HFFc6 (cell line): ENCODE measurements at places on chromosomes 16 and 17. TPM values are rescaled to one million over a fixed set of nuclear protein-coding genes. Genes with fewer than 3 reads are reported as not detected.

Gene WFDC1
- total RNA-seq: 3.4 to 36.2 TPM (median 21.2 TPM) in 3 replicates

Gene TNP2
- not detected in 3 replicates for total RNA-seq

Gene HEATR9
- total RNA-seq: not detected in 3 replicates

Gene HIGD1B
- not detected in 2 replicates for total RNA-seq

Gene SLC16A11
- total RNA-seq: not detected in 3 replicates

Gene IRF8
- total RNA-seq: not detected in 3 replicates

Gene PRDM7
- total RNA-seq: not detected in 3 replicates

Gene ATP6V0A1
- 34.7 to 56.7 TPM (median 39.6 TPM) in 3 replicates for total RNA-seq

Gene CCDC200
- total RNA-seq: not detected in 2 replicates

DNA sequence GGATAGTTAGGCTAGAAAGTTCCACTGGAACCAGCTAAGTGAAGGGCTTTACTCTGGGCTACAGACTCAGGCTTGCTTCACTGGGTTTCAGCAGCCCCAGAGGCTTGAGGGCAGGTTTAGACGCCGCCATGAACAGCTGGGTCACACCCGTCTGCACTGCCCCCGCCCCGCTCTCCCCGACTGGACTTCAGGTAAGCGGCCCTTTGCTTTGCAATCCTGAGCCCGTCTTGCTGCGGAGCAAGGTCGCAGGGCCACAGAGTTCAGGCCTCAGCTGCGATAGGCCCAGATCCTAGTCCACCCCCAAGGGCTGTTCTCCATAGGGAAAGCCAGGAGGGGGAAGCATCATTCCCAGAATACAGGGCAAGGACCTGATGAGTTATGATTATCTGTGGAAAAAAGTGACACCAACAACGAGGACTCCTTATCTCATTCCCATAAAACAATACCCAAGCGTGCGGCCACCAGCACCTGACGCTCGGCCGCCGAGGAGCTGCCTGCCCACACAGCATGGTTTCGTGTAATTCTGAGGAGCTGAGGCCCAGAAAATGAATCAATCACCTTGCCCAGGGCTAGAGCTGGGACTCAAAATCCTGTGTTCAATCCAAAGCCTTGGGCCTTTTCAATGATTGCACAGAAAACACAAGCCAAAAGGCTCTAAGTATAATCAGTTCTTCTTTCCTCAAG, 20.4 kb downstream of the MEAK7 start:
- no peak for DNase-seq

- no peak for DNase-seq
Measured at GRCh38 chr16:67327743-67328142, 1.1 kb downstream of the LRRC36 start.

DNA sequence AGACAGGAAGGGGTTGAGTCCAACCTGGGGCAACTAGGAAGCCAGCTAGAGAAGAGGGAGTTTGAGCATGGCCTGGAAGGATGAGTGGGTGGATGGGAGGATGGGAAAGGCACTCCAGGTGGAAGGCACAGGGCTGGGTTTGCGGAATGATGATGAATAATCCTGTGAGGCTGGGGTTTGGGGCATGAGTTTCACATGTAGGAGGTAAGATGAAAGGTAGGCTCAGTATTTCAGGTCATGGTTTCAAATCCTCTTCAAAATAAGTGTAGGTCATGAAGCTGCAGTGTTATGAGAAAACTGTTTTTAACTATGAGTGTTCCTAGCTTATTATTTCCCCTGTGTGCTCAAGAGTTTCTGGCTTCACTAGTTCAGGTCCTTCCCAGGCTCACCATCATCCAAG, 130.3 kb downstream of the SKAP1 start:
- no peak for DNase-seq

DNA sequence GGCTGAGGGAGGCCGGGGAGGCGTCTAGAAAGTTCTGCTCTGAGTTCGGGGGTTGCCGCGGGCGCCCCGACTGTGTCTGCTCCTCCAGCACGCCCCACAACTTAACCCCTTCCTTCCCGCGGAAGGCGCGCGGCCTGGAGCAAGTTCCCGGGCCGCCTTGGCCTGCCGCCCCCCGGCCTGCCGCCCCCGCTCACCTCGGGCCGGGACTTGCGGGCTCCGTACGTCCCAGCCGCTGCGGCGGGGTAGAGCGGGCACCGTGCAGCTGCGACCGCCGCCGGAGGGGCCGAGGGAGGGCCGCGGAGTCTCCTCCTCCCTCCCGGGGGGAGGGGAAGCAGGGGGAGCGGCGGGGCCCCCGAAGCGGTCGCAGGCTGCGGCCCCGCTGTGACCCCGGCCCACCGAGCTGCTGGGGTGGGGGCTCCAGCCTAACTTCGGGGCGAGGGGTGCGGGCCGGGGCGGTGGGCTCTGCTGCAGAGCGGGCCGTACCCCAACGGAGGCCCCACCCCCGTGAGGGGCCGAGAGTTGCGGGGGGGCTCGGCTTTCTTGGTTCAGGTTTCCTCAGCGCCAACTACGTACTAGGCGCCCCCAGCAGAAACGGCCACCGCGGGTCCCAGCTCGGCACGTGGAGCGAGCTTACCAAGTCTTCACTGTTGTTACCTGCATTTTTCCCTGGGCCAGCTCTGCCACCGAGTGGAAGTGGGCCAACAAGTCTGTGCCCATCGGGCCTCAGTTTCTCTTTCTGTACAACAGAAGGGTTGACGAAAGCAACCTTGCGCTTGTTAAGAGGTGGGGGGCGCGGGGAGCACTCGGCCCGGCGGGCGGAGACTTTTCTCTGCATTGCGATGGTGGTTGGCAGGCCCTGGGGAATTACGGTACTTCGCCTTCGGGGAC, at the start of gene CCDC102A:
TSS of gene CCDC102A (minus strand) at position 266 of the 888 bp plus-strand sequence. CDS start 7,394 bp downstream, outside the sequence.
- no peak for DNase-seq

- DNase-seq: no peak
Measured at GRCh38 chr17:66386498-66387351, 84.3 kb downstream of the PRKCA start.

GRCh38 chr17:71527311-71527710, 593.5 kb upstream of the SOX9 start:
- DNase-seq: no peak

GRCh38 chr16:46961373-46962353, 11.8 kb downstream of the DNAJA2 start:
- DNase-seq: peak; percentile 29

- peak; percentile 96 for DNase-seq
Measured at GRCh38 chr16:66618588-66619375, 14.3 kb downstream of the CMTM3 start.

DNA sequence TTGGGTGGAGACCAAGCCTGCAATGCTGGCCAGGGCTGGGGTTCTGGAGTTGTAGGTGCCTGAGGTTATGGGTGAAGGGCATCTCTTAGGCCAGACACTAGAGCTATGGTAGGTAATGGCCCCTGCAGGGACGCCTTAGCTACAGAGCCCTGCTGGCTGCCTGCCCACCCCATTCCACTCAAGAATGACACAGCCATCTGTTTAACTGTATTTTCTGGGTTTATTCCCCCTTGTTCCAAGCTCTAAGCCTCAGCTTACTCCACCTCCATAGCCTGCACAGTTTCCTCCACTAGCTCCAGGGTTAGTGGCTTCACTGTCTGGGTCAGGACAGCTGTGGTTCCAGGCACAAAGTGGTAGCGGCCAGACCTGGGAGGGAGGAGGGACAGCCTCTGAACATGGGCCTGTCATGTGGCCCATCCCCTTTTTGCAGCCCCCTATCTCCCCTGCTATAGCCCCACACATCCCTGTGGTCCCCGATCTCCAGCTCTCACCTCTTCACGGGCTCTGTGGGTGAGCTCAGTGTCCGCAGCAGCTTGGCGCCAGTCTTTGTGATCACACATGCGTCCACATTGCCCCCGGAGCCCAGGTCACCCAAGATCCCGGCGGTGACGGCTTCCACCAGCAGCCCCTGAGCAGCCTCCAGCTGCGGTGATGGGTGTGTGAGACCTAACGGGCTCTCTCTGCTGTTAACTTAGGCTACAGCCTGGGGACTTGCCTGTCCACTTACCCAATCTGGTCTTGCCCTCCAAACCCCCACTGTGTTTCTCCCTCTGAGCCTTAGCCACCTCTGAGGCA, 2.1 kb downstream of the PSMB10 start:
- DNase-seq: no peak

DNA sequence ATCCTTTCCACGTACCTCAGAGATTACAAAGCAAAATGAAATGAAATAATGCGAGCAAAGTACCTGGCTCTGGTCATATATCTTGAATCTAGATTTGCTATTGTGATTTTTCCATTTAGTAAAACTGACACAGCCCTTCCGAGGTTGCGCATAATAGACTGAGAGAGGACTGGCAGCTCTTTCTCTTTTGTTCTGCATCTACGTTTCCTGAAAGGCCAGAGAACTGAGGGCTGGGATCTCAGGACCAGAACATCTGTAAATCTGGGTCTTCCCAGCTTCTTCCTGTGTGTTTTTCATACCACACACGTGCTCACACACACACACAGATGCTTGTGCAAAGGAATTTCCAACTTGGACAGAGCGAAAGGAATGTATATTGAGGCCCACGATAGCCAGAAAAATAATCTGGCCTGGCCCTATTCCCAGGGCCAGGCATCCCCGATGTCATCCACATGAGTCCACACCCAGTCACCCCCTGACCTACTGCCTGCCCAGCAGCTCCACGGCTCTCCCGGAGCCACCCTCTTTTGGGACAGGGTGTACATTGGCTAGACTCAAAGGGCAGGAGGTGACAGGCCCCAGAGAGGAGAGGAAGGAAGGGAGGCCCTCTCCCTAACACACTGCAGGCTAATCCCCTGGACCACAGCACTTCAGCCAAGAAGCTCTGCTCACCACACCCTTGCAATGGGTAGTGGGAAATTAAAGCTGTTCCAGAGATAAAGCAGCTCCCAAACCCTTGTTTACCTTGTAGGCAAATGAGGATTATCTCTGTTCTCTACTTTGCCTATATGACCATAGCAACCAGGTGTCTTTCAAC, 41.8 kb downstream of the NOL11 start:
- DNase-seq: peak; percentile 12

DNA sequence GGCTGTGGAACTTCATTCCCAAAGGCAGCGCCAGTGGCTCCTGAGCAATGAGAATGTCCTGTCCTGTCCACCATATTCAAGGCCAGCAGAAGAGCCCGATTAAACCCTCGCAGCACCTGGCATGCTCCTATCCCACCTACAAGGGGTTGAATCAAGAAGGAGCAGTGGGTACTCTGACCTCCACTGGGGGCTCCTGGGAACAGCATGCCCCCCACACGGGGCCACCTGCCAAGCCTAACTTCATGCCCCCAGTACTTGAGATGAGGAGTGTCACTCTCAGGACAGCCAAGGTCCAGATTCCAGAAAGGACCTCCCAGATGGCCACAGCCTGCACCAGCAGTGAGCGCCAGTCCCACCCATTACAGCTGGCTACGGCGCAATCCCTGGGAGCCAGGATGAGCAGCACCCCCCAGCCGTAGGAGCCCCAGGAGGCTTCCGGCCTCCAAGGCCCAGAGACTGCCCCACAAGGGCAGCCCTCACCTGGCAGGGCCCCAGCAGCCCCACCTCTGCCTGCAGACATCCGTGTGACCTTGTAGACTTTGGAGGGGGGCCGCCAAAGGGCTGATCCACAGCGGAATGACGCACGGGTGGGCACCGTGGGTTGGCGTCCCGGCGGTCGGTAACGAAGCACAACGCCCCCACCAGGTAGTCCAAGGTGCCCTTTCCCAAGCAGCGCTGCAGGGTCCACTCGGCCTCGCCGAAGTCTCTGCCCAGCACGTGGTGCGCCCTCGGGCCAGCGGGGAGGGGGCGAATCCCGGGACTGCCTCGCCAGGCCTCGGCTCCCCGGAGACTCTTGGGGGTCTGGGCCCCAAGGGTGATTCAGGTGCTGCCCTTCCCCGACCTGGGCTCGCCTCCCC, 1.0 kb upstream of the MPDU1 start:
- DNase-seq: no peak

GRCh38 chr17:27635275-27635823, 4.4 kb downstream of the LGALS9 start:
- no peak for DNase-seq

- DNase-seq: no peak
Measured at GRCh38 chr16:2859686-2860265, 1.8 kb upstream of the PRSS22 start.

GRCh38 chr17:79750650-79751545, 20.2 kb downstream of the ENPP7 start:
- DNase-seq: no peak

DNA sequence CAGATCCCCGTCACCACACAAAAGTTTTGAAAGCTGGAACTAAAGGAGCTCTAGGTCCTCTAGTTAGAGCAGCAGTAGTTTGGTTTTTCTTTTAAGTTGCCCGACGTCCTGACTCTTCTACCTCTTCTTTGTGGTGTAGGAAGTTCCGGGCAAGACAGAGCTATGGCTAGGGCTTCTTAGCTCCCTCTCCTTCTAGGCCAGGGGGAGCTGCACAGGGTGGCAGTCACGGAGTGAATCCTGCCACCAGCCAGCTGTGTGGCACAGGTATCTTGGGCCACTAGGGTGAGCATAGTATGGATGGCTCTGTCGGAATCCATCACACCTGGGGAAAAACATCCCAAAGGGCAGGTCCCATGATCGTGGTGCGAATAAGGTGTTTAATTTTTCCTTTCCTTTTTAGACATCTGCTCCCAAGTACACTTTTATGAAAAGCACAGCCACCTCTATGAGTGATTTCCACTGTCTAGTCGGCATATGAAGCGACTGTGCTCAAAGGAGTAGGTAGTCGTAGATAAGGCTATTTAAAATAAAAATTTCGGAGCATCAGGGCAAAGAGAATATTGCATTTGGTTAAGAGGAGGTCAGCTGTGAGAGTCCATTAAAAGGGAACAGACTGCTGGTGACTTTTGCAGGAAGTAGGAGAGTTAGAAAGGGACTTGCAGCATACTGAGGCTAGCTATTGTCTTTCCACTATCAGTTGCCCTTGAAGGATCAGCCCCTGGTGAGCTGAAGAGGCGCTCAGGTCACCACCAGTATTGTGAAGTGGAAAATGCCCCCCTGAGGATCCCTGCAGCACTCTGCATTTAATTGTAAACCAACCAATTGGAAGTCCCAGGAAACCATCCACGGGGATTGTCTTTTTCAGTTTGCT, 2.1 kb downstream of the PRKCA start:
- no peak for DNase-seq

- no peak for DNase-seq
Measured at GRCh38 chr17:44205962-44206824, 6.5 kb upstream of the ATXN7L3 start.

DNA sequence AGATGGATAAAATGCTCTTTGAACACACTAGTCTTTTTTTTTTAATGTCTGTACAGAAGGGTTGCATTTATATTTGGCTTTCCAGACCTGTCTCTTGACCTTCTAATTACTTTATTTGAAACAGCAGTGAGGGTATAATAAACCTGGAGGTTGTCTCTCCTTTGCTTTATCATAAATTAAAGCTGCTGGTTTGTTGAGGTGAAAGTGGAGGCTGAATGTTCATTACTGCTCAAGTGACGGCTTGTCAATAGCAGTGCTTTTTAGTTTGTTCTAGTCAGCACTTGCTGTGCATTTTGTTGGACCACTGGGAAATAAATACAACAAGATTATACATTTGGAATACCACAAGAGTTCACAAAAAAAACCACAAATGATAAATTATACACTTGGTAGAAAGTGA, 264.2 kb downstream of the IRX3 start:
- DNase-seq: no peak

GRCh38 chr16:80250381-80250780, 290.4 kb upstream of the DYNLRB2 start:
- DNase-seq: peak; percentile 25
